ENCODE measurements at places on chromosomes 1 and 21.

DNA sequence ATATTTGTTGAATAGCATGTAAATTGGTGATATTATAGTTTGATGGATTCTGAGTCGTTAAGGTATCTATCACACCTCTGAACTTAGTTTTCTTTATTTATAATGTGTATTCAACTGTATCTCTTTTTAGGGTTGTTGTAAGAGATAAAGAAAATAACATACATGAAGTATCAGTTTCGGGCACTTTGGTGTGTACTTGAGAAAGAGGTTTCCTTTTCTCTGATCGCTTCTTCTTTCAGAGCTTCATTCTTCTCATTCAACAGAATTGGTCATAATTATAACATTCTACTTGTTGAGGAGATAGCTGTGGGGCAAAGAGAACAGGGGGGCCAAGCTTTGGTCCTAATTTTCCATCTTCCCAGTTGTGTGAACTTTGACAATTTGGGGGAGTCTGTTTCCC lies 508.0 kb downstream of the PLPP3 start:
- DNase-seq = no peak

DNA sequence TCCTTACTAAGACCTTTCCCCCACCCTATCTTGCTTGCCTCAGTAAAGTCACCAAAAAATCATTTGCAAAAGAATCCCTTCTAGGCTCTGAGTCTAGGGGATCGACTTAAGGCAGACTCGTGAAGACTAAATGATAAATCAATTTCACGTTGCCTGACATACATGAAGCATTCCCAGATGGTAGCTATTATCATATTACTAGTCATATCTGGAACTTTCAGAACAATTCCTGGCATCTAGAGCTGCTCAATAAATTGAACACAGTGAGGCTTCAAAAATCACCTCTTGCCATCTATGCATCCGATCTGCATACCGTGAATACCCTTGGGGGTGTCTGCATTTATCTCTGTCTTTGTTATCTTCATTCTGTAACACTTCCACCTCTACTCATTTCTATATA lies 49.6 kb upstream of the DAB1 start:
- DNase-seq = no peak

DNA sequence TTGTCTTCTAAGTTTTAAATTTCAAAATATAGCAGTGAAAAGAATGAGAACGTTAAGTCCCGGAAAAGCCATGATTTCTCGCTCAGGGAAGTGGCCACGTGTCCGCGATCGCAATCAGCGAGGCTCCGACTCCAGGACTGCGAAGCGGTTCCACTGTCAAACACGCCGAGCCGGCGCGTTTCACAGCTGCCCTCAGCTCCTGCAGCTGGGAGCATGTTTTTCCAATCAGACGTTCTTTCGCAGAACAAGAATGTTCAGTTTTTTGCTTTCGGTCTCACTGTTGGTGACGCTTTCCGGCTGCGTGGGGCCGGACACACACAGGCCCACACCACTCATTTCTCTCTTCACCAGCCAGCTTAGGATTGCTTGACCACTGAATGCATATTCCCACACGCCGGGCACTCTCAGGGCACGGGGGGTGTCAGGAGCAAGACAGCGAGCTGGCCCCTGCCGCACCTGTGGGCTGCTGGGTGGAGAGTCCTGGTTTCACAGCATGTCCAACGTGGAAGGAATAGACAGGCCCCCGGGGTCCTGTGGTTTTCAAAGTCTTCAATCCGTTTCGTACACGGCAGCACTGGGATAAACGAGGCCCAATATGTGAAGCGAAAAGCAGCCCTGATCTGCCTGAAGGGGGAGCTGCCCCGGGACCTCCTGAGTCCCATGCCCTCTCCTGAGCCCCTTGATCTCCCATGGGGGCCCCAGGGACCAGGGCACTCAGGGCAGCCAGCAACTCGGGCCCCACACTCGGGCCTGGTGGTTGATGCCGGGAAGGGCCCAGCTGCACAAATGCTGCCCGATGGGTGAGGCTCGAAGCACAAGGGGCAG lies 47.3 kb upstream of the COL18A1 start:
- DNase-seq = no peak

DNA sequence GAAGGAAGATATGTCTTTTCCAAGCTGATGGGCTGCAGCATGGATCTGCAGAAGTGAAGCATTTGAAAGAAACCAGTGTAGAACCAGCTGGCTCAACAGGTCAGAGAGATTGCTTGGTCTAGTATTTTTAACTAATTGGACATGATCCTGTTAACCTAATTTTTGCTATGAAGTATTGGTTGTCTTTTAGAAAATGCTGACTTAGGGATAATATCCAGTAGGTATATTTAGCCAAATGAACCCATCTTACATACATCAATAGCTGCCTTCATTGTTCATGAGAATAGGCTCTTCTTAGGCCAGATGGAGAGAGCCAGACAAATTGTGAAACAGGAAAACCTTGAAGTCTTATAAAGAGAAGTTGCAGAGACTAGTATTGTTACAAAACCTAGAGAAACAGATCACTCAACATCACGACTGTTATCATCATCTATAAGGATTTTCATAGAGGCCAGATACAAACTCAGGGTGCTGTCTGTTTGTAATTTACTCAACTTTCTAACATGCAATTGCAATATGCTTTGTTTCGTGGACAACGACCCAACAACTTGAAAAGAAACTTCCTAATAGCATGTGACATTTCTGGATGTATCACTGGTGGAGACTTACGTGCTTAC lies 148.2 kb downstream of the DISC1 start:
- DNase-seq = no peak

GRCh38 chr1:25554886-25555752 lies 11.7 kb downstream of the LDLRAP1 start:
- DNase-seq = no peak

- no peak for DNase-seq
Observed at GRCh38 chr1:67983867-67984266, 66.6 kb downstream of the DIRAS3 start.

- no peak for DNase-seq
Observed at GRCh38 chr1:233971753-233972152, 67.3 kb downstream of the SLC35F3 start.

DNA sequence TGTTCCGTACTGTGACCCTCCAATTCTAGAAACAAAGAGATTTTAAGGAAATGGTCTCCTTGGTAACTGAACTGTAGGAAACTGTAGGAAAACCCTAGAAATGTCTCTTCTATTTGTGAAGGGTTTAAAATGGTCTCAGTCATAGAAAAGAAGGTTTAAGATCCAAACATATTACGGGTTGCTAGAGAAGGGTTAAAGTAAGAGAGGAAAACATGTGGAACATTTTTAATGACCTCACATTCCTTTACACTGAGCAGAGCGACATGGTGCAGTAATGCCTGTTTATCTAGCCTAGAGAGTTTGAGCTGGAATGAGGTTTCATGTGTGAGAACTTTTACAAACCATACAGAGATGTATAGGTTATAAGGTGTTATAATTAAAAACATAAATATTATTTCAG lies 36.9 kb upstream of the C1orf105 start:
- no peak for DNase-seq

- peak; percentile 33 for DNase-seq
Observed at GRCh38 chr1:92291372-92291999, 7.3 kb downstream of the GLMN start.

GRCh38 chr1:167820684-167821355 lies 93.1 kb downstream of the ADCY10 start:
- DNase-seq = no peak

DNA sequence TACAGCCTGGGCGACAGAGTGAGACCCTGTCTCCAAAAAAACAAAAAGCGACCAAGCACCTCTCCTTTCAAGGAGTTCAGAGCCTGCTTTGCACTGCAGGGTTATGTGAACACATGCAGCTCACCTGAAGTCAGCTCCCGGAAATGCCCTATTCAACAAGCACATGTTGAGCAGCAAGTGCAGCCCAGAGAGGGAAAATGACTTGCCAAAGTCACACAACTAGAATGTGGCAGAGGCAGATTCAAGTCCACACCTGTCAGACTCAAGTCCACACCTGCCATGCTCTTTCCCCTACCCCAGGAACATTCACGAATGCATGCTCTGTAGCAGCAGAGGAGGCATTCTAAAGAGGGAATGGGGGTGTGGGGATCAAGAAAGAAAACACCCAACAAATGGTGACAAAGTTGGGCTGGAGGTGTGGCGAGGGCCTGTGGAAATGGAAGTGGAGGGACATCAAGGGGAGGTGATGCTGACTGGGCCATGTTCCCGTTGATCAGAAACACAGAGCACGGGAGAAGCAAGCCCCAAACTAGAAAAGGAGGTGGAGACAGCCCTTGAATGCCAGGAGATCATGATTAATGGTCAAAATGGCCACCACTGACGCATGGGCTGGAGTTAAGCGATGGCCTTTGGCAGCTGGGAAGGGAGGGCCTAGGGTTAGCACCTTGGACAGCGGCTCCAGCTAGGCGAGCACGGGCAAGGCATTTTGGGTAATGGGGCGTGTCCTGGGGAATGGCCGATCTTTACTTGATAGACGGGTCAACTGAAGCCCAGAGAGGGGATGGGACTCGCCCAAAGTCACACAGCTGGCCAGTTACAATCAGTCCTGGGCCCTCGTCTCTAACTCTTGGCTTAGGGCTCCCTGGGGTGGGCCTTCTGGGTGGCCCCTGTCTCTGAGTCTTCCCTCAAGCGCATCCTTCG lies 21.5 kb downstream of the RAP1GAP start:
- no peak for DNase-seq

Measured in AG09309 (cell line).